Activated CD8-positive, alpha-beta memory T cell treated with anti-CD3 and anti-CD28 coated beads for 1 hour (primary cell): ENCODE measurements at places on chromosomes 7 and 10.

GRCh38 chr10:90399782-90400181 lies 458.1 kb downstream of the HTR7 start:
- no peak for DNase-seq

GRCh38 chr7:147412782-147413556 lies 1177.6 kb upstream of the C7orf33 start:
- DNase-seq, result no peak

DNA sequence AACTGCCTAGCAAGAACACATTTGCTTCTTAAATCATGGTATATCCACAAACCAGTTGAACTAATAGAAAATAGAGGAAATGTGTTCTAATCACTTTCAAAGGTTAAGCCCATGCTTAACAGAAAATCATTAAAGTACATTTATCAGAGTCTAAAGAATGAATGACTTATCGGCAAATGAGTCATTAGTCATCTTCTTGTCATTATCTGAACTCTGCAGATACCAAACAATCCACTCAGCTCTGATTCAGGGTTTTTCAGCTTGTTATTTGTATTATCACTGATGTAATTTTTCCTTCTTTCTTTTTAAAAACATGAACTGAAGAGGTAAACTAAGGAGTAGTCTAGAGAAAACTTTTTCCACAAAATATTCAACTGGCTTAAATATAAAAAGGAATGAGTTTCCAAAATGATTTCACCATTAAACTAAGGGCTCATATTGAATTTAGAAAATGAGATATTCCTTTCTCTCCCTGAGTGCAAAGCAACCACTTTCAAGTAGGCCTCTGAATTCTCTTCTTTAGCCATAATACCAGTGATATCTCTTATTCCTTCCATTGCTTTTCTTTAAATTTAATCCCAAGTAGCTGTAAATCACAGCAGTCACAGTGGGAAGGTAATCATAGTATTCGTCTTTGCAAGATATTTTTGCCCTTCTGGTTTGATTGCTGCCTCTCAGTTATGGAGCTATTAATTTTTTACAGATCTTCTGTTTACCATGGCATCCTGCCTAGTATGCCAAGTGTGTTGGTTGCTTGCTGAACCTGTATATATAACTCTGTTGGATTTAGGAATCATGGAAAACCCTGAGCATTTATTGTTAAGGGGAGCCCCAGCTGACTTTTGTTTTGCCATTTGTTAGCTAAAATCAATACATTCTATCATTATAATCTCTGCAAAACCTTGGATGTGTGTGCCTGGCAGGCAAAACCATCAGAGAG lies 125.1 kb downstream of the THSD7A start:
- DNase-seq, result no peak

GRCh38 chr10:56240471-56240870 lies 120.6 kb downstream of the ZWINT start:
- DNase-seq, result no peak

DNA sequence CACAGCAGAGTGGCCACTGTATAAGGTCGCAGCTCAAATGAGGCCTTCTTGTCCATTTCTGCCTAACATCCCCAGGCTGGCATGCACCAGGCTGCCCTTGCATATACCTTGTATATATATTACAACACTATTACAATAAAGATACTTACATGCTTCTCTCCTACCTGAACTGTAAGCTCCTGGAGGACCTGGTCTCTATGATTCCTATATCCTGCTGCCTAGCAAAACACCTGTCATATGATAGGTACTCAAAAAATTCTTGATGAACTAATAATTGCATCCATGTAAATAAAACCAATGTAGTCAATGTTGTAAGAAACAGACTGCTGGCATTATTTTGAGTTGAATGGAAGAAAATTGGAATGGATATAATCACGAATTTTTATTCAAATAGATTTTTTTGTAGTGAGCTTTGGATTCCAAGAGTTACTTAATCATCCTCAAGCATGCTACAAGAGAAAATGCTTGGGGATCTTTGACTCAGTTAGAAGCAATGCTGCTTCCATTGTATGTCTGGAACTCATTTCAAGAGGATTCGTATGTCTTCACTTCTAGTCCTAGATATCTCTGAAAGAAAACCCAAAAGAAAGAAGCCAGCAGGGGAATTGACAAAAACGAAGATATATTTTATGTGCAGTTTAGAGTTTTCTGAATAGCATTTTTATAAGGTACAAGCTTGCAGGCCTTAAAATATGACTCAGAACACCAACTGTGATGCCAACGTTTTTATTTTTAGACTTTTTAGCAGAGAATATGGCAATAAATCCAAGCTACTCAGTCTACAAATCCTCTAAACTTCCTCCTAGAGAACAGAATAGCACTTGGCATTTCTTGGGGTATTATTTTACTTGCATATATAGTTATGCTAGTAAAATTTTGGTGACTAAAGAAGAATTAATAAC lies 53.1 kb downstream of the OSBPL3 start:
- DNase-seq, result no peak

- DNase-seq, result no peak
These were observed 390.1 kb downstream of the NXPH1 start for GRCh38 chr7:8823486-8823885.

- no peak for DNase-seq
These were observed 84.8 kb upstream of the AOAH start for GRCh38 chr7:36809086-36809485.

DNA sequence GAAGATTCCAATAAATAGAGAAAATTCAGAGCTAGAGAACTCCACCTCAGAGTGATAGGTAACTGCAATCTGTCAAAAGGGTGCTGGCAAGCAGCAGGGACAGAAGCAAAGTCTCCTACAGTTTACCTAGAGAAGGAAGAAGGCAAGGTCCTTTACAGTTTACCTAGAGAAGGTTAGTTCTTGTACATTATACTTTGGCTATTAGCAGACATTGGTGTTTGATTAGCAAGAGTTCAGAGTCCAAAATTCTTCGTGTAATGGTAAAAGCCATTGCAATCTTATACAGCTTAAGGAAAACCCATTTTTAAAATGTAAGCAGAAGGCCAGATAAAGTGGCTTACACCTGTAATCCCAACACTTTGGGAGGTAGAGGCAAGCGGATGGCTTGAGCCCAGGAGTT lies 45.9 kb downstream of the SLC25A13 start:
- no peak for DNase-seq

DNA sequence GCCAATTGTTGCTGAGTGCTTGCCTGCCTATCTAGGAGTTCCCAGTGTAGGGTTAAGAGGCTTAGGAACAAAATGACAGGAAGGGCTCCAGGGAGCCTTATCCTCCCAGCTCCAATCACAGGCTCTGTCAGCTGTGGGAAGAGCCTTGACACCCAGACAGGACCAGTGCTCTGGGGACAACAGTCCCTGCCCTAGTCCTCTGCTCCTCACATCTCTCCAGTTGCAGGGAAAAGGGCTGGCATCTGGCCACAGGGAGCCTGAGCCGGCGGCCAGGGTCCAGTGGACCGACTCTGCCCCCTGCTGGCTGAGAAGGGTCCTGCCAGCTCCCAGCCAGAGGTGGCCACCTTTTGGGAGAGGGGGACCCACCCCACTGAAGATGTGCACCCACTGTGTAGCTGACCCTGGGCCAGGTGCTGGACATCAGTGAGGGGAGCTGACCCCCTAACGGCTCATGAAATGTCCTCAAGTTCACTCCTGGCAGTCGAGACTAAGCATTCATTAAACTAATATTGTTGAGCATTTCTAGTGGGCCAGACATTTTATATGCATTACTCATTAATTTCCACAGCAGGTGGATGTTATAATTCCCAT lies 17.6 kb downstream of the DNAJB12 start:
- DNase-seq, result no peak

GRCh38 chr10:17234431-17234945 lies 6.4 kb downstream of the VIM start:
- no peak for DNase-seq

DNA sequence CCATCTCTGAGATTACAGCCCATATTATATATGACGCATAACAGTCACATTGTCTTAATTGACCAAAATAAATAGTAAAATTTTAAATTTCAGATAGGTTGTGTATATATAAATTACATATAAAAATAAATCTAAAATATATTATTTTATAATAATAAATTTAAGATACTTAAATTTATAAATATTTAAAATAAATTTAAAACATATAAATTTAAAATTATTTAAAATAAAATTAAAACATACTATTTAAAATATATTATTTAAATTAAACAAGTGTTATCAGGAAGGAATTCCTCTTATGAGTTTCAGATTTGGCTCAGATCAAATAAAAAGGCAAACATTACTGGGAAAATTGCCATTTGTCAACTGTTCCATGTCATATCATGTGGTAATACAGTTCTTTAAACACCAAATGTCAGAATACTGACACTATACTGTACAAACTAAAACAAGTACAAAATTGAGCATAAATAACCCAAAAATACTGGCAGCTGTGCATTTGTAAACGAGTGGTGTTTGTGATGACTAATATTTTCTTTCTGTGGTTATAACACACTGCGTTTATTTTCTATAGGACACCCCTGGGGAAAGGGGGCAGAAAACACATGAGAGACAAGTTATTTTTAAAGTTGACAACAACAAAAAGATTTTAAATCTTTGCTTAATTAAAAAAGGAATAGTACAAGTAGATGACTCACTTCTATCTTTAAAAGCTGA lies 71.3 kb upstream of the DGKB start:
- no peak for DNase-seq

DNA sequence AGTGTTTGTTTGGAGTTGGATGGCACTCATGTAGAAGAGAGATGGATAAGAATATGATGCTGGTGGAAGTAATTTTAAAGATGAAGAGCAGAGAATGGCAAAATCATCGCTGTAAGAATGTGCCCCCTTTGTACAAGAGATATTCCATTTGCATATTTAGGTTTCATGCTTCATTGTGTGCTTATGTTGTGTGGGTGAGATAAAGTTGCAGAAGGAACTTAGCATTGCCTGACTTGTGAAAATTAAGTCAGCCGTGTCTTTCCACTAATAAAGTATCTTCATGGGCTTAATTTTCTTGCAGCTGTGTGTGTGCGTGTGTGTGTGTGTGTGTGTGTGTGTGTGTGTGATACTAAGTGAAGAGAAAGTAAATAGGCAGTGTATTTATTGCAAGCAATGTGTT lies 381.9 kb downstream of the OTUD1 start:
- no peak for DNase-seq

DNA sequence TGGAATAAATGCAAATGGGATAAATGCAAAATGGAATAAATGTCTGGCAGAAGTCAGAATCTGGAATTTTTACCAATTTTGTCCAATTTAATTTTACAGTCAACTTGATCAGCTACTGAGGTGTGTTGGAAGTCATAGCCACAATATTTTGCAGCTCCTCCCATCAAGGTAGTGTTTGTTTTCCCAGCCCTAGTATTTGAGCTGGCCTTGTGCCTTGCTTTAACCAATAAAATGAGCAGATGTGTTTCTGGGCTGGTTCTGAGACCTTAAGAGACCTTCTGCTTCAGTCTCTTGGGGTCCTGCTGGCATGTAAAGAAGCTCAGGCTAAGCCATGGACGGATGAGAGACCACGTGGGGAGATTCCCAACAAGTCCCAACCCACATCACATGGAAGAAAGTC lies 42.7 kb upstream of the RSBN1L start:
- DNase-seq, result no peak

DNA sequence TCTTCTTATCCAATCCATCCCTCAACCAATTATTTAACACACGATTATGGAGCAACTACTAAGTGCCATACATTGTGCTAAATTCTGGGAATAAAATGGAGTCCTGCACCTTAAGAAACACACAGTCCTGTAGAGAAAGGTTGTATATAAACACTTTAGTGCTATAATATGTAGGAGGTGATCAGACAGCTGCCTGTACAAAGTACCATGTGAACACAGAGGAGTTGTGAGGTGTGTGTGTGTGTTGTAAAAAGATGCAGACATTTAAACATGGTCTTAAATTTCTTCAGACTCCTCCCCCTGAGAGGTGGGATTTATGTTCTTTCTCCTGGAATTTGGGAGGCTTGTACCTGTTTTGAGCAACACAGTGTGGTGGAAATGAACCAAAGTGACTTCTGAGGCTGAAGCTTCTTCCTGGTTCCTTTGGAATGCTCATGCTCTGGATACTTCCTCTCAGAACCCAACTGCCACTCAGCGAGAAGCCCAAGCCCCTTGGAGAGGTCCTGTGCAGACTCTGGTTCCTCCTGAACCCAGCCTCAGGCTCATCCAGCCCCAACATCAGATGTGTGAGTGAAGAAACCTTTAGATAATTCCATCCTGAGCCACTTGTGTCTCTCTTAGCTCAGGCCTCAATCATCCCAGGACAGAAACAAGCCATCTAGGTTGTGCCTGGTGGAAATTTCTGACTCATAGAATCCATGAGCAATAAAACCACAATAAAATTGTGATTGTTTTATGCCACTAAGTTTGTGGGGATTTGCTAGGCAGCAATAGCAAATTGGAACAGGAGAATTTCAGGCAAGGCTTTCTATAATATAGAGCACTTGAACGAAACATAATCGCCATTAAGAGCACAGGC lies 161.2 kb upstream of the FAM3C start:
- DNase-seq, result no peak

- no peak for DNase-seq
These were observed 199.2 kb upstream of the SEMA3A start for GRCh38 chr7:84393786-84394185.

DNA sequence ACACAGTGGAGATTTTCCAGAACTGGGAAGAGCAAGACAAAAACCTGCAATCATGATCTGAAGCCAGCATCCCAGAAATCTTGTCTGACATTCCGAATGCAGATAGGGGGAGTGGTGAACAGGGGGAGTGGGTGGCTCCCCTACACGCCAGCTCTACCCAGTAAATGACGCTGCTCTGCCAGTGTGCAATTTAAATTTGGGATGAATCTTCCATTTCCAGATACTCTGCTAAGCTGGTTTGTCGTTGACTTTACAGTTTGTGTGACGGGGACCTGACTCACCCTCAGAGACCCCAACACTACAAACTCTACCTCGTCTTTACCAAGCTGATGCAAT lies 68.7 kb upstream of the CAMK2B start:
- no peak for DNase-seq
